HepG2 (cell line): ENCODE measurements at places on chromosomes 4 and X.

- no peak for DNase-seq
Observed at GRCh38 chr4:73055241-73055897, 14.1 kb downstream of the COX18 start.

DNA sequence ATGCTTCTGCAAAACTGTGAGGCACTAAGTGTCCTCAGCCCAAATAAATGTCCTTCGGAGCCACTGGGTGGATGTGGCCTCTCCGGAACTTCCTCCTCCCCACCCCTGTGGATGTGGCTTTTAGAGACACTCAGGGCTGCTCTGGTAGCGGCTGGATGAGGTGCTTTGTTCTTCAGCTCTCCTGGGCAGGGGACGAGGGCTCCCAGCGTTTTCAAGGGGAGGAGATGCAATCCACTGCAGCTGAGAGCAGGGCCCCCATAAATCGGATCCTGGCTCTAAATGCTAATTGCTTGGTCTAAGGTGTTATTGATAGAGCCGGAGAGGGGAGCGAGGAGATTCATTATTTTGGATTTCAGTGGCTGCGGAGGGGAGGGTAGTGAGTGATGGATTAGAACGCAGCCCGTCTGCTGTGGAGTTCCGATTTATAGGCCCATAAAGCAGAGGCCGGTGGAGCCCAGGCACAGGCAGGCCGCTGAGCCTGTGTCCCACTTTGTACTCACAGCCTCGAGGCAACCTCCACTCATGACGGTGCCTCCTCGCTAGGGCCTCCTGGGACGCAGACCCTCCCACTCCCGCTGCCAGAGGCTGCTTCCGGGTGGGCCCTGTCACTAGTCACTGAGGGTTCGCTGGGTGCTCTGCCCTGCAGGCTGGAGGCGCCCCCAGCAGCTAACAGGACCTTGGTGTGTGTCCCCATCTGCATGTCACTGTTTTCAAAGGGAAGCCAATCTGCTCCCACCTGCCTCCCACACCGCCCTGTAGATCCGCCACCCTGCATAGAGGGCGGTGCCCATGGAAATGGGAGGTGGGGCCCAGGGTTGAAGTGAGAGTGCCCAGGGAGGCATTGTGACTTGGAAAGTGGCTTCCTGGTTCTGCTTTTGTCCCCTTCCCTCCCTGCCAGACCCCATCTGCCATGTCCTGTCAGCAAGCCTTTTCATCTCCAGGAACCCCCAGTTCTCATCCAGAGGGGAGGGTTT, 135.4 kb upstream of the PSAPL1 start:
- no peak for DNase-seq

DNA sequence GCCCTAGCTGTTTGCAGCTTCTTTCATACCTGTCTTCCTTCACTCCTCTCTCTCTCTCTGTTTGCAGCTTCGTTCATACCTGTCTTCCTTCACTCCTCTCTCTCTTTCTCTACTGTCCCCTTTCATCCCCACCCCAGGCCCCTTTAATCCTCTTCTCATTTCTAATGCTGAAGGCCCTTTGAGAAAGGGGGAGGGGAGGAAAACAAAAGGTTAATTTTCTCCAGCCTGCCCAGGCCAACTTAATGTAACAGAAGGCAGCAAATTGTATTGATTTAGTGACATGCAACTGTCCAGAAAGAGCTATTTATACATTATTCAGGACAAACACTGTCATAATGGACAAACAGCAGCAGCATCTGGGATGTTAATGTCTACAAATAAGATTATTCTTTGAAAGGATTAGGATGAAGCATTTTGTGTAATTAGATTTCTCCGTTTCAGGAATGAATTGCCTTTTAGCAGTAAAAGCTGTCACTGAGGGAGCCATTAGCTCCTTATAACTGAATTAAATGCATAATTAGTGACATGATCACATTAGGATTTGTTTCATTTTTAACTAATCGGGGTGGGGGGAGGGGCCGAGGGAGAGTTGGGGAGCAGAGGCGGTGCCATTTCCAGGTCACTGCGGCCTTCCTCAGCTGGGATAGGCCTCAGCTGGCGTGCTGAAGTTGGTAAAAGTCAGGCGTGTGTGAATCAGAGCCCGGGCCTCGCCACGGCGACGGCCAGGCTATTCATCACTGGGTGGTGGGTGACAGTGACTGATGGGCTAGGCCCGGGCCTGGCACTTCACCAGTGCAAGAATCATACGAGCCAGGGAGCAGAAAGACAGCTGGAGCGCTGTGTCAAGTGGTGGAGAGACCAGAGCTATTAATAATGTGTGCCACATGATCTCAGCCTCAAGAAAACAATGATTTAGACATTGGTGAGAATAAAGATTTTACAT, 174.5 kb downstream of the NKX6-1 start:
- DNase-seq, result no peak

DNA sequence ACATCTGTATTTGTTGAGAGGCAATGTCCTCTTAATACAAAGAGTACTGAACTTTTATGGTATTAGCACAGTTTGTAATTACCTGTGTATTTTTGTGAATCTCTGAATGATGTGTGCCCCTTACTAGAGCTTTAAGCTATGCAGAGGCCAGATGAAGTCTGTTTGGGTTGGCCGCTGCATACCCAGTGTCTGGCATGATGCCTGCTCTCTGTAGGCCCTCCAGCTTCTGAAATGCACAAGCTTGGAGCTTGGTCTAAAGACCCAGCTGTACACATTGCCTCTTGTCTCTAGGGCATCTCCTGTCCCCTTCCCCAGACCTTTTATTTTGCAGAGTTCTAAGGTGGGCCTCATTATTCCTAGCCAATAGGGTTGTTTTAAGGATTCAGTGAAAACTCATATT, 68.6 kb downstream of the CDS1 start:
- DNase-seq, result no peak

- DNase-seq, result no peak
Observed at GRCh38 chrX:39721566-39722279, 376.0 kb downstream of the BCOR start.

GRCh38 chr4:184165291-184165690, 52.4 kb downstream of the ENPP6 start:
- DNase-seq, result no peak

DNA sequence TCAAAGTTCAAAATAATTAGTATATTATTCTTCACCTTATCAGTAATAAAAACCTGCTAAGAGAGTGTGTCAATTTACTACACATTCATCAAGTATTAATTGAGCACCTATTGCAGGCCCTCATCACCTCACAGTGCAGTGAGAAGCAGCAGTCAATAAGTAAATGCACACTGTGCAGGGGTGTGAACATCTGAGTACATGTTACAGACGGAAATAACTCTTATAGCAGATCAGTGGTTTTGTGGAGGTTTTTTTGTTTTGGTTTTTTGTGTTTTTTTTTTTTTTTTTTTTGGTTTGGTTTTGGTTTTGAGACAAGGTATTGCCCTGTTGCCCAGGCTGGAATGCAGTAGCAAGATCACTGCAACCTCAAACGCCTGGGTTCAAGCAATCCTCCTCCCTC, 20.3 kb downstream of the KLF3 start:
- no peak for DNase-seq

GRCh38 chr4:7264694-7265093, 72.4 kb downstream of the SORCS2 start:
- no peak for DNase-seq

GRCh38 chr4:153705743-153706468, 21.8 kb downstream of the TLR2 start:
- no peak for DNase-seq
